ENCODE measurements at places on chromosomes 12 and 14.

- DNase-seq, result no peak
These were observed 12.6 kb upstream of the FAM222A start for GRCh38 chr12:109701064-109701463.

DNA sequence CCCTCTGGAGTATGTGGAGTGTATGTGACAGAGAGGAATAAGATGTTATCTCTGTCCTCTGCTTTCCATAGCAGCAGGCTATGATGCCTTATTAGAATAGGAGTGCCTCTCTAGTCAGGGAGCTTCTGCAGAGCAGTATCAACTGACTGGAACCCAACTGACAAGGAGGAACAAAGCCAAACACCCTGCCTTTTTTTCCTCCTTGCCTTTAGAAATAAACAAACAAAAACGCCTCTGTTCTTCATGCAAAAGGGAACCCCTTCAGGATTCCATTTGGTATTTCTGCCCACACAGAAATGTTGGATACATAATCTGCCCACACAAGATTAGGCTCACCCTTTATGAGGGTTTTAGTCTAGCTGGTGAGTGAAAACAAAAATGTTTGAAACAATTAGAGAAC lies 50.3 kb downstream of the VRK1 start:
- DNase-seq, result no peak

GRCh38 chr14:51490205-51490604 lies 161.5 kb upstream of the FRMD6 start:
- DNase-seq, result no peak

GRCh38 chr14:56115334-56115870 lies 2.8 kb upstream of the PELI2 start:
- DNase-seq, result no peak

GRCh38 chr14:42174357-42174756 lies 567.7 kb downstream of the LRFN5 start:
- no peak for DNase-seq

DNA sequence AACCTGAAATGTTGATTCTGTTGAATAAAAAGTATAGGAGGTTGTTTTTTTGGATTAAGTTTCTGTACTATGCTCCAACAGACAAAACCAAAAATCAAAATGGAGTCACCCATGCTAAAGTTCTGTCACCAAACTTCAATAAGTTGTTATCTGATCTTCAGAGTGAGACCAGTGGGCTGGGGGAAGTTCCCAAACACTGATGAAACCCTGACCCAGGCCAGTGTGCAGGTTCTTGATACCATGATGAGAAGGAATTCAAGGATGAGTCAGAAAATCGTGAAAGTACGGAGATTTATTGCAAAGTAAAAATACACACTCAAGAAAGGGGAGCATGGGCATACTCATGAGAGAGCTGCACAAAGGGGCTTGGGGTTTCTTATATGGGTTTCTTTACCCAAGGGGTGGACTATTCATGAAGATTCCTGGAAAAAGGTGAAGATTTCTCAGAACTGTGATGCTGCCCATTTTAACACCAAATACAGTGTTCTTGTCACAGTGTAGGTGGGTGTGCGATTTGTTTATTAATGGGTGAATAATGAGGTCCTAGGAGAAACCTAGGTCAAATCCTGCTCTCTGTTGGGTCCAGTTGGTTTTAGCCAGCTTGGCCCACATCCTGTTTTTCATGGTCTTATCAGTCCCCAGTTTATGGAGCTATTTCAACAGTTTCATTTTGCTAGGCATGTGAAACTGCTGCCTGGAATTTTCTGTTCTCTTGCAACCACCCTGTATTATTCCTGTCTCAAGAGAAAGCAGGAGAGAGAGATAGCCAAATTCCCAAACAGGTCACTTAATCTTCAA lies 27.5 kb upstream of the DENND5B start:
- no peak for DNase-seq

DNA sequence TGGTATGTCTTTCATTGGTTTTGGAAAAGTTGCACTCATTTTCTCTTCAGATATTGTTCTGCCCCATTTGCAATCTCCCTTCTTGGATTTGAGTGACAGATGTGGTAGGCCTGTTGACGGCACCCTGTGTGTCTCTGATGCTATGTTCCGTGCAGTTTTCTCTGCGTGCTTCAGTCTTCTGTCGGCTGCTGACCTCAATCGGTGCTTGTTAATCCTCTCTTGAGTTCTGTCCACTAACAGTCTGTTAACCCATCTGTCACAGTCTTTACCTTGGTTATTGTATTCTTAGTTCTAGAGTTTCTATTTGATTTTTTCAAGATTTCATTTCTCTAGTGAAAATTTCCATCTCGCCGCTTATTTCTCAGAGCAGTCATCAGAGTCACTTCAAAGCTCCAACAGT lies 20.7 kb upstream of the PLD4 start:
- no peak for DNase-seq

DNA sequence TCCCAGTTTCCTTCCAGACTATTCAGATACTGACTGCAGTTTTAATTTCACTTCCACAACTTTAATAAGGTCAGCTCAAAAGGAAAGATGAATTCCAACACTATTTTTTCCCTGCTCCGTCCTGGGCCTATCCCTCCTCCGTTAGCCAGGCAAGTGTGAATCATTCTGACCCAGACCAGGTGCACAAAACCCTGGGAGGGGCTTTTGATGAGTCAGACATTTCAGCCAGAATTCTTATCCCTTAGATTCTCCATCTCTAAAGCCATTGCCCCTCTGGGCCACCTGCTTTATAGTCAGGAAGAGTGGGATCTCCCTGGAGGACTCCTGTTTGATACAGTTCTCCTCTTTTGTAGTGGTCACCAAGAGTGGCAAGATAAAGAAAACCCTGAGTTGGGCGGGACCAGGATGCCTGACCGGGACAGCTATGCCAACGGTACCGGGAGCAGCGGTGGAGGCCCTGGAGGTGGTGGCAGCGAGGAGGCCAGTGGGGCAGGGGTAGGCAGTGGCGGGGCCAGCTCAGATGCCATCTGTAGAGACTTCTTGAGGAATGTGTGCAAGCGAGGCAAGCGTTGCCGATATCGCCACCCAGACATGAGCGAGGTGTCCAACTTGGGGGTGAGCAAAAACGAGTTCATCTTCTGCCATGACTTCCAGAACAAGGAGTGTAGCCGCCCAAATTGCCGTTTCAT lies 2.2 kb downstream of the ZC3H10 start:
- DNase-seq, result no peak

- no peak for DNase-seq
These were observed 472 bp downstream of the MBD6 start for GRCh38 chr12:57522887-57523705.

DNA sequence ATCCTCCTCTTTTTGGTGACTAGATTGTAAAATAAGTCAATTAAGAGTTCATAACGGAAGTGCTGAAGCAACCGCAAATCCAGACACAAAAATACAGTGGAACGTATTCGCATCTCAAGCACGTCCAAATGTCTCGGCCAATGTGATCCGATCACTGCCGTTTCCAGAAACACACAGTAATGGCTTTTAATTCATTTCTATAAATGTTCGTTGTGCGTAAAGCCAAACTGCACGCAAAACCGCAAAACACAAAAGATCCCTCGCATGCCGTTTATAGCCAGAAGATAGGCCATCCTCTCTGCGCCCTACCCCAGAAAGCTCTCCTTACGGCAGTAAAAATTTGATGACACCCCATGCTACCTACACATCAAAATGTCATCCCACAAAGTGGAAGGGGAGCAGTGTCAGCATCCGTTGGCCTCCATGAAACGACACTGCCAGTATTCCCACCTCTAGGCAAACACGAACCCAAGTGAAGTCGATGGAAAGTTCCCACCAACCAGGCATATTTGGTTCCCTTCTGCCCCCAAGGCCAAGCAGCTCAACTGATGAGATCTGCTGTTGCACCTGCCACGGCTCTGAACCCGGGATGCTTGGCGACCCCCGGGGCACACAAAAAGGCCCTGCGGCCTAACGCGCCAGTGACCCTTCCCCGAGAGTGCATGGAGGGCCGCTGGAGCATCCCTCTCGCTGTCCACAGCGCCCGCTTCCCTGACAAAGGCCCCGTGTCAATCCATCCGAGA lies 1.4 kb downstream of the HECTD4 start:
- no peak for DNase-seq

DNA sequence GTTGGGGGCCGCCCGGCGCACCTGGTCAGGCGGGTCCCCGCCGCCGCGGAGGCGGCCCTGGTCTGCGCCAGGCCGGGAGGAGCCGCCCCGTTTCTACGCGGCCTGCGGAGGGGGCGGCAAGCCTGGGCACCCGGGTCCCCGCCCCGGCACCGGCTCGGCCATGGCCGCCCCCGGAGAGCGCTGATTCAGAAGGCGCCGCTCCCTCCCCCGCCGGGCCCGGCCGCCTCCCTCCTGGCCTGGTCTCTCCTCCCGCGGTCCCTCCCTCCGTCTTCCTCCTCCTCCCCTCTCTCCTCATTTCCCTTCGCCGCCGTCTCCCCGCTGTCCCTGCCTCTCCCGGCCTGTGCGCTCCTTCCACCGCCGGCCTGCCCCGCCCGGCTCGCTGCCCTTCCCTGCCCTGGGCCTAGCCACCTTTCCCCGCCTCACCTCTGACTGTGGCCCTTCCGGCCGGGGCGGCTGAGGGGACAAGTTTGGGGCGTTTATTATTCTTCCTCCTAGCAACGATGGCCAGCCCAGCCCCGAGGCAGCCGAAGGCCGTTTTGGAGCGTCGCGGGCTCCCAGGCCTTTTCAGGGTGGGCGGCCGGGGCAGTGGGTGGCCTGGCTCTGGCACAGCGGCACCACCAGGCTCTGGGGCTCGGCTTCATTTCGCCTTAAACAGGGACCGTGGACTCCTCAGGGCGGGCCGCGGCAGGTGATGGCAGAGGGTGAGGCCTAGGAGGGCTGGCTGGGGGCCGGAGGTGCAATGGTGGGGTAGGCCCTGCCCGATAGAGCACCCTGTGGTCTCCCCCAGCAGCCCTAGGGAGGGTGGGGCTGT lies 768 bp downstream of the CEP170B start:
- no peak for DNase-seq

DNA sequence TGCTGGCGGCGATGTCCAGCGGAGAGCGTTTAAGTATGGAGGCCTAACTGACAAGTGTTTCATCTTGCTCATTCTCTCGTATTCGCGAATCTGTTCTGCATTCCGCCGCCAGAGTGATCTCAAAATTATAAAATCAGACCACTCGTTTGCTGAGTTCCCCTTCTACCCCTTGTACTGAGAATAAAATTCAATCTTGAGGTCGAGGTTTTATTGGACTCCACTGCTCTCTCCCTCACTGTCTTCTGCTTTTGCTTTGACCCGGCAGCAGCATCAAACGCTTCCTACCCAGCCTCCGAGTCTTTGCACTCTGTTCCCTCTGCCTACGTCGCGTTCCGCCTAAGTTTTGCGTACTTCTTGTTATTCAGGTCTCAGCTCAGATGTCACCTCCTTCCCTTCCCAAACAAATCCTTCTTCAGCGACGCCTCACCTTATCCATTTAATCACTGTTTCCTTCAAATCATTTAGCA lies 462 bp downstream of the KNTC1 start:
- DNase-seq, result no peak

- no peak for DNase-seq
These were observed 311.9 kb upstream of the TBX3 start for GRCh38 chr12:114995891-114996290.

DNA sequence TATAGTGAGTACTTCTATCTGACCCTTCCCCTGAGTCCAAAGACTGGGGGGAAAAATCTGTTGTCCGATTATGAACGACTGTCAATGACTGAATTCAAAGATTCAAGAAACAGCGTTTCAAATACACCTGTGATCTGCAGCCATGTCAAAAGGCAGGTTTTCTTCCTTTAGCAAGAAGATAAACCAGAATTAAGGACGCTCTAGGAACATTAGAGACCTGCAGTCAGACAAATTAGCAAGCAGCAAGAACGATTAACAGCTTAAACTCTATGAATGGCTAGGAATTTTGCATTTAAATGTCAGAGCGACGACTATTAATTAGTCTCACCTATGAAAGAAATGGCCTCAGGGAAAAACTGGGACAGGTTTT lies 2.1 kb downstream of the DUSP6 start:
- DNase-seq, result no peak

- no peak for DNase-seq
These were observed 5.7 kb downstream of the SPIC start for GRCh38 chr12:101480849-101481248.

GRCh38 chr14:46250113-46250703 lies 401.4 kb downstream of the RPL10L start:
- DNase-seq, result no peak

DNA sequence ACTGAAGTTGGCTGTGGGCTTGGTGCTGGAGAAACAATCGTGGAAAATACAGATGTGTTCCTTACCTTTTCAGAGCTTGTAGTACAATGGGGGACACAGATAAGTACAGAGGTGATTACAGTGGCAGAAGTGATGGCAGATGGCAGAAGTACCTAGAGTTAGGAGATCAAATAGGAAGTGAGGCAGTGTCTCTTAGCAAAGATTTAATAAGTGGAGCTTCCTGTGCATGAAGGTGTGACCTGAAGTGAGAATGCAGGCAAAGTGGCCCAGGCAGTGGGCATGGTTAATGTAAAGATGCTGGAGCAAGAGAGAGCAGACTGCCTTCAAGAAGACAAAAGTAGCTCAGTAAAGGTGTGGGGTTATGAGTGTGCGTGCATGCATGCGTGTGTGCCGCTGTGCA lies 16.0 kb downstream of the LRRK2 start:
- DNase-seq, result no peak

DNA sequence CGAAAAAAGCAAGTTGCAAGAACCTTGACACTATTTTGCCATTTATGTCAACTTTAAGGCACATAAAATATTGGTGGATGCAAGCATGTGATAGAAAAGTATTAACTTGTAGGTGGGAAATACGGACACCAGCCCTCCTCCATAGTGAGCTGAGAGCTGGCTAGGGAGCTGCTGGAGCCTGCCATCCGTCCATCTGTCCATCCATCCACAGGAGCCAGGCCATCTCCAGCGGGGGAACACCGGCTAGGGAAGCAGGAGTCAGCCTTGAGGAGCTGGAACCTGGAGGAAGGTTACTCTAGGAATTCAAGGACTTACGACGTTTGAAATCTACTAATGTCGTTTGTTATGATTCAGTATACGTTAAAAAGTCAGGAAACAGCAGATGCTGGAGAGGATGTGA lies 120.7 kb upstream of the C14orf180 start:
- no peak for DNase-seq

DNA sequence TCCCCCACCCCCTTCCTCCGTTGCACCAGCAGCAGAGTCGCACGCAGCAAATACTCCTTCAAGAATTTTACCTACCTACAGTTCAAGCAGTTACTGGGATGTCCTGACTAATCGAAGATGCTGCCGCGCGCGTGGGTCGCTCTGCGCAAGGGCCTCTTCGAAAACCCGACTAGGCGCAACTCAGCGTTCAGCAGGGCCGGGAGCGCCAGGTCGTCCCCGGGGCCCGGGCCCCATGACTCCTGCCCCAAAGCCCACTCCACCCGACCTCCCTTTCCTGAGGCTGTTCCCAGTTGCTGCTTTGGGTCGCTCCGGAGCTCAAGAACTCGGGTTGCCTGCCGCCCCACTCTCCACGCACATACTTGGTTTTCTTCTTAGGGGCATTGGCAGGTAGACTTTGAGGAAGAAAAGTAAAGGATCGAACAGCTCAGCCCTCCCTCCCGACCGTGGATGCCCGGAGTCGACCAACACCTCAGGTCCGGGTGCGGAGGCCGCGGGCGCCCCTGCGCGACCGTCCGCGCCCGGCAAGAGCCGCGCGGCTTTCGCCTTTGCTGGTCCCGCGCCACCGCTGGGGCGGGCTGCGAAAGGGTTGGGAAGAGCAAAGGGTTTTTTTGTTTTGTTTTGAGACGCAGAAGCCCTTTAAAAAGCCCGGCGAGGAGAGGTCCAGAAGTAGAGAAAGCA lies 1.9 kb downstream of the BMP4 start:
- DNase-seq, result no peak

All from GM12891 (cell line).